ENCODE measurements at places on chromosomes 3 and 15. TPM values are rescaled to one million over a fixed set of nuclear protein-coding genes. Genes with fewer than 3 reads are reported as not detected.

GRCh38 chr15:41862515-41863116 is 24.0 kb downstream of the PLA2G4B start:
- no peaks in the 10 kb centered on the region for H3K4me1 ChIP-seq
- H3K4me3 ChIP-seq = no peak overlapping the region
- H3K36me3 ChIP-seq = no peaks in the 10 kb centered on the region
- no peaks in the 10 kb centered on the region for H3K27me3 ChIP-seq
- no peak for DNase-seq
- no peak overlapping the region for H3K27ac ChIP-seq

- peak within 1 kb of the TSS; percentile 70 for H3K4me3 ChIP-seq
- H3K27ac ChIP-seq = no peak within 1 kb of the TSS
- H3K27me3 ChIP-seq = no peaks in the 10 kb centered on the region
- H3K4me1 ChIP-seq = peaks cover 27% of the 10 kb centered on the region
Measured at GRCh38 chr3:126982471-126983175, at the start of gene PLXNA1. TSS of gene PLXNA1 (plus strand) at chr3:126983115. CDS start at chr3:126988594, 5,479 bp downstream.

CYP1A2 gene
- total RNA-seq = not detected

PAQR5 gene
- 1.5 TPM for total RNA-seq

DNA sequence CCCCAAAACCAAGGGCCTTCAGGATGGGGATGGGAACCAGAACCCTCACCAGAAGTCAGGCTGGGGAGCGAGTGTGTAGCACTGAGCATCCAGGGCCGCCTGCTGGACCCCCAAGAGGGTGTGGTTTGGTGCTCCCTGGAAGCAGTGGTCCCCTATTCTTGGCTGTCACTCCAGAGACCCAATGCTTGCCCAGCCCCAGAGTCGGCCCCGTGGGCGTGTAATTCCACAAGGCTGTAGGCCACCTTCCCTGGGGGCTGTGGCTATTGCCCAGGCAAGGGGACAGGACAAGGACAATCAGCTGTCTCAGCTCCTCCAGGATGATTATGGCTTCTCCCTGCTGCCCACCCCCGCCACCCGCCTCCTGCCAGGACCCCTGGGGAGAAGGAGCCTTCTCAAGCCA is 14.5 kb downstream of the IGDCC3 start:
- H3K4me3 ChIP-seq = no peak overlapping the region
- H3K27me3 ChIP-seq = no peaks in the 10 kb centered on the region
- DNase-seq = no peak
- H3K4me1 ChIP-seq = peaks cover 2% of the 10 kb centered on the region
- H3K36me3 ChIP-seq = no peaks in the 10 kb centered on the region

- H3K36me3 ChIP-seq = no peaks in the 10 kb centered on the region
- H3K4me3 ChIP-seq = no peak overlapping the region
- peaks cover 18% of the 10 kb centered on the region for H3K27me3 ChIP-seq
- no peak overlapping the region for H3K27ac ChIP-seq
Measured at GRCh38 chr3:160709477-160710182, 32.7 kb downstream of the ARL14 start.

- no peak for DNase-seq
- H3K4me1 ChIP-seq = peaks cover 26% of the 10 kb centered on the region
- no peaks in the 10 kb centered on the region for H3K36me3 ChIP-seq
- H3K27me3 ChIP-seq = no peaks in the 10 kb centered on the region
- no peak overlapping the region for H3K4me3 ChIP-seq
- no peak overlapping the region for H3K27ac ChIP-seq
Measured at GRCh38 chr15:38688761-38689160, 124.1 kb upstream of the RASGRP1 start.

DNA sequence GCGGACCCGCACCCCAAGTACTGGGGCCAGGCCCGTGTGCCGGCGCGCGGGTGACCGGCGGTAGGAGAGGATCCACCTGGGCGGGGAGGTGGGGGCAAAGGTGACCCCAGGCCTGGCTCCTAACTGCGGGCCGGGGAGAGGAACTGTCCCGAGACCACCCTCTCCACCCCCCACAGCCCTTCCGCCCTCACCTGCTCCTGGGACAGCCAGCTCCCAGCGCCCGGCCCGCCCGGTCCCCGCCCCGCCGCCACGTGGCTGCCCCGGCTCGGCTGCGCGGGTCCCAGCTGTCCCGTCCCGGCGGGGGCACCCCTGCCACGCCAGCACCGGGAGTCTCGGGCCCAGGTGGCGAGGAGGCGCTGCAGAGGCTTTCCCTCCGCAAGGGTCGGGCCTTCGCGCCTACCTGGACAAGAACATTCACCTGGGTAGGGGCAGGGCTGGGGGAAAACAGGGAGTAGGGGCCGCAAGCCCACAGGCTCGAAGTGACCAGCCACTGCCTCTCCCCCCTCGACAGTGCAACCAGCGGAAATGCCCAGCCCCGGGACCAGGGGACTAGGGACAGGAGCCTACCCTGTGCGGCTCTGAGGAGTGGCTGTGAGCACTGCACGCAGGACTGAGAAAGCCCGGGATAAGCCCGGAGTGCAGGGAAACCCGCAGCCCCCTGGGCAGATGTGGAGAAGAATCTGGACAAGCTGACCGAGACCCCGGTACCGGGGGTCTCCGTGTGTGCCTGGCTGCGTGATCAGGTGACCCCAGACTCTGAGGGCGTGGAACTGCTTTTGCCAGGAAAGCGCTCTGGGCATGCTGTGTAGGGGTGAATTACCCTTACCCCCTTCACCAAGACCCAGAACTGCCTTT is at the start of gene SLC12A8:
SLC12A8 (minus strand) TSS at position 240 of the 855 bp plus-strand sequence. CDS start 1,399 bp downstream, outside the sequence.
- no peaks in the 10 kb centered on the region for H3K27me3 ChIP-seq
- H3K36me3 ChIP-seq = no peaks in the 10 kb centered on the region
- H3K27ac ChIP-seq = no peak within 1 kb of the TSS
- DNase-seq = no peak

DNA sequence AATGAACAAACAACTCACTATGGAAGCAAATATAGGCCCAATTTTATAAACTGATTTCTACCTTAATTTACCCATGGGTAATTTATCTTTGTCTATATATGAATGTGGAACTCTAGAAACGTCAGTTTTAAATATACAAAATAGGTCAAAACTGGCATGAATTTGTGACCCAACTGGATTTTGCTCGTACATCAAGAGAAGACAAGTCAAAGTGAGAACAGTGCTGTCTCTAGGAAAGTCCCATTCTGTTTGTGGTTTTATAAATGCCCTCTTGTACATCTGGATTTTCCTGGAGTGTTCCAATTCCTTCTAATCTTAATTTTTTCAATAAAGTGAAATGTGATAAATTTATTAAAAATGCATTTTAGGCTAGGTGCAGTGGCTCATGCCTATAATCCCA is 50.2 kb upstream of the ABHD10 start:
- no peak for DNase-seq
- H3K27ac ChIP-seq = no peak overlapping the region
- H3K4me3 ChIP-seq = no peak overlapping the region

KAT2B gene
- total RNA-seq = 16.4 TPM

NOX5 gene
- total RNA-seq = not detected

GRCh38 chr15:45377609-45378148 is 665 bp downstream of the GATM start:
- peaks cover 9% of the 10 kb centered on the region for H3K4me1 ChIP-seq
- H3K27me3 ChIP-seq = peaks cover 86% of the 10 kb centered on the region
- H3K27ac ChIP-seq = no peak overlapping the region
- H3K4me3 ChIP-seq = peak overlapping the region; percentile 61
- H3K36me3 ChIP-seq = no peaks in the 10 kb centered on the region

LRRC3B gene
- total RNA-seq = not detected

DNA sequence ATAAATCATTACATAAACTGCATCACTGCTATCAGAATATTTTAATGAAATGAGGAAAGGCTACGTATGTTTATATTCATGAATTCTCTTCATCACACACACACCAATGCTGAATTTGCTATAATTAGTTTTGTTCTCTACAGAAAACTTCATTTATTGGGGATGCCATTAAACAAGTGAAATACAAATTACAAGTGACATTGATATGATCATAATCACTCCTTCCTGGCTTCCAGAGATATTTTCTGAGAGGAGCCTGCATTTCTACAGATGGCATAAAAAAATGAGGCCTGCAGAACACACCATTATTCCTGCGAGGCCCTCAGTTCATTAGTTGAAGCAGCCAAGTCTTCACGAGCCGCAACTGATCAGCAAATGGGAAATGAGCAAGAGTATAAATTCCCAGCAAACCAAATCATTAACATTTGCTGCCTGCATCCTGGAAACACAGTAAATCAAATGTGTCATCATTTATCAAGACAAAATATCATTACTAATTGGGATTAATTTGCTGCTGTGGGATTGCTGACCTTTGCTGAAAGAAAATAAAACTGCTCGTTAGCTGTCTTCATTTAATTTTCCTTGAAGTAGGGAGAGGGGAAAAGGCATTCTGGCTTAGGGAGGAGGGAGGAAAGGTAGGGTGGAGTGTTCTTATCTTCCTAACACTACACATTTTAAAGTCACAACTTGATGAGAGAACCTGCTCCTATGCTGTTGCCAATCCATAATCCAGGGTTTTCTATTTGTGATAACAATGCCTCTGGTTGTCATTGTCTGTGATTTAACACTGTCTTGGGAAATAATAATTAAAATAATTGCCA is 921.9 kb downstream of the SQOR start:
- H3K4me3 ChIP-seq = no peak overlapping the region
- no peak for DNase-seq
- H3K27me3 ChIP-seq = no peaks in the 10 kb centered on the region
- H3K36me3 ChIP-seq = no peaks in the 10 kb centered on the region
- no peak overlapping the region for H3K27ac ChIP-seq

DNA sequence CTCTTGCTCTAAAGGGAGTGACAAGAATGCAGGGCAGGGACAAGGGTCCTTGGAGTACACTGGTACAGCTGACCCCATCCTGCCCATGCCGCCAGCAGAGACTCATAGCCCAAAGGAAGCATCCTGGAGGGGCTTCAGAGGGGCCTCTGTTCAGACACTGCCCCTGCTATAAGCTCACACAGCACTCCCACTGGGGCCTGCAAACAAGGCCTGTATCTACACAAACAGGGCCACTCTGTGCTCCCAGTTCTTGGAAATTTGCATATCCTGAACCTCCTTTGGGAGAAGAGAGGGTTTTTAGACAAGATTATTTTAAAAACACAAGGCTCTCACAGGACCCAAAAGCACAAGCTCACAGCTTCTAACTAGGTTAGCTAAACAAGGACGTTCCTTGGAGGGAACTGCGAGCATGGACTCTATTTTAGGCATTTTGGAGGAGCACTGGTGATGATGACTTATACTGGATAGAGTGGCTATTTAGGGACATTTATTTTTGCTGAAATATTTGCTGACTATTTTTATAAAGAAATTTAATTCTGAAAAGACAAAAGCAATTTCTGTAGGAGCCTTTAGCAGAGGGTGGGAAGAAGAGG is 16.4 kb upstream of the ANKRD34C start:
- no peak overlapping the region for H3K4me3 ChIP-seq
- H3K27ac ChIP-seq = no peak overlapping the region
- no peaks in the 10 kb centered on the region for H3K36me3 ChIP-seq

DNA sequence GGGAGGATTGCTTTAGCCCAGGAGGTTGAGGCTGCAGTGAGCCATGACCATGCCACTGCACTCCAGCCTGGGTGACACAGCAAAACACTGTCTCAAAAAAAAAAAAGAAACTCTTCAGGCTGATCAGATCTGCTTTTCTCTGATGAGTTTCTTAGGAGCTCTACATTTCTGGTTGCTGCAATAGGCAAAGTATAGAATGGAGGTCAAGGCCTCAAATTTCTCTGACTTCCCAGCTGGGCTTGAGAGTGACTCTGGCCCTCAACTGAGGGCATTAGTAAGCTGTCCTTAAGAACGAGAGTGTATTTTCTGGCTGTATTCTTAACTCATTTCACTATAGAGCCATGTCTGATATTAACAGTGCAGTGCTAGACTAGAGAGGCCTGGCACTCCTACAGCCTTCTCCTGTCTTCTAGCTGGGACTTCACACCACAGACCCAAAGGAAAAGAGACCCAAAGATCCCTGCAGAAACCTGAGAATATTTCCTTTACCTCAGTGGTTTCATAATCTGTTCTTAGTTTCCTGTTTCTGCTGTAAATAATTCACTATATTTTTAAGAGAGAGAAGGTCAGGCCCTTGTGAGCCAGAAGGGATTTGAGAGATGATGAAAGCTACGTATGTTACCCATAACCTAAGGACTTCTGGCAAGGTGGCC is 2.0 kb upstream of the NR1I2 start:
- H3K4me3 ChIP-seq = no peak overlapping the region
- H3K36me3 ChIP-seq = peaks cover 8% of the 10 kb centered on the region
- H3K27me3 ChIP-seq = no peaks in the 10 kb centered on the region
- peaks cover 5% of the 10 kb centered on the region for H3K4me1 ChIP-seq
- H3K27ac ChIP-seq = no peak overlapping the region

- no peak overlapping the region for H3K4me3 ChIP-seq
- DNase-seq = no peak
- peaks cover 27% of the 10 kb centered on the region for H3K4me1 ChIP-seq
- no peaks in the 10 kb centered on the region for H3K36me3 ChIP-seq
- peak overlapping the region; percentile 15 for H3K27ac ChIP-seq
- H3K27me3 ChIP-seq = no peaks in the 10 kb centered on the region
Measured at GRCh38 chr3:186024210-186024609, 84.7 kb downstream of the ETV5 start.

GRCh38 chr15:99015698-99016568 is 8.3 kb upstream of the PGPEP1L start:
- H3K4me1 ChIP-seq = peaks cover 24% of the 10 kb centered on the region
- no peaks in the 10 kb centered on the region for H3K36me3 ChIP-seq
- H3K27me3 ChIP-seq = peaks cover 4% of the 10 kb centered on the region
- peak overlapping the region; percentile 58 for H3K27ac ChIP-seq
- peak; percentile 78 for DNase-seq

GOLGA6C gene
- total RNA-seq = not detected

DNA sequence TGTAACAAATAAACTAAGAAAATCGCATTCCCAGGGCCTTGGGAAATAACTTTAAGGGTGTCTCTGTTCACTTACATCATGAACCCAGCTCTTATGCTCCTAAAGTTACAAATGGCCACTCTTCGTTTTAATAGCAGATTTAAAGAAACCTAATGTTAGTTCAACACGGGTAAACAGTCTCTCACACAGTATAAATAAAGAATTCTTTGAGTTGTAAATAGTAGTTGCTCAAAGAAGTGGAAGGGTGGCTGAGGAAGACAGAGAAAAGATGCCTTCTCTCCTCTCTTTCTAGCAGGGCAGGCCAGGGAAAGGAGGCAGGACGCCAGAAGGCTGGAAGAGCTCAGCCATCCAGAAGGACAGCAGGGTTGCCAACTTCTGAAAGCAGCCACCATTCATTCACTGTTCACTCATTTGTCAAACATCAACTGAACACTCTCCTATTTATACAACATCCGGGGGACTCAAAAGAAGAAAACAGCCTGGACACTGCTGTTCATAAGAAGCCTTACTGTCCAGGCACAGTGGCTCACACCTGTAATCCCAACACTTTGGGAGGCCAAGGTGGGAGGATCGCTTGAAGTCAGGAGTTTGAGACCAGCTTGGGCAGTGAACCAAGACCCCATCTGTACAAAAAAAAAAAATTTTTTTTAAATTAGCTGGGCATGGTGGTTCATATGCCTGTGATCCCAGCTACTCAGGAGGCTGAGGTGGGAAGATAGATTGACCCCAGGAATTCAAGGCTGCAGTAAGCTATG is 47.3 kb downstream of the WWTR1 start:
- peak overlapping the region; percentile 83 for H3K27ac ChIP-seq
- no peak overlapping the region for H3K4me3 ChIP-seq
- peaks cover 65% of the 10 kb centered on the region for H3K4me1 ChIP-seq
- no peak for DNase-seq
- no peaks in the 10 kb centered on the region for H3K27me3 ChIP-seq
- H3K36me3 ChIP-seq = peaks cover 11% of the 10 kb centered on the region

GRCh38 chr3:120170223-120170622 is 76.0 kb upstream of the GSK3B start:
- H3K27me3 ChIP-seq = no peaks in the 10 kb centered on the region
- DNase-seq = no peak
- no peaks in the 10 kb centered on the region for H3K36me3 ChIP-seq

GRCh38 chr3:187291001-187291511 is 481 bp downstream of the MASP1 start:
- H3K27me3 ChIP-seq = peaks cover 7% of the 10 kb centered on the region
- DNase-seq = no peak
- no peaks in the 10 kb centered on the region for H3K36me3 ChIP-seq
- peak overlapping the region; percentile 21 for H3K27ac ChIP-seq
- H3K4me3 ChIP-seq = peak overlapping the region; percentile 33

ALDH1L1 gene
- total RNA-seq = 1.4 TPM

All from osteocyte (in vitro differentiated cells).